RPMI8226 (cell line): ENCODE measurements at places on chromosomes 12 and 14.

GRCh38 chr14:96304956-96305355 is 48.9 kb downstream of the BDKRB1 start:
- DNase-seq = no peak

GRCh38 chr12:109510196-109510595 is 32.8 kb downstream of the UBE3B start:
- DNase-seq = no peak

- no peak for DNase-seq
Measured at GRCh38 chr14:30179381-30180130, 251.9 kb upstream of the PRKD1 start.

DNA sequence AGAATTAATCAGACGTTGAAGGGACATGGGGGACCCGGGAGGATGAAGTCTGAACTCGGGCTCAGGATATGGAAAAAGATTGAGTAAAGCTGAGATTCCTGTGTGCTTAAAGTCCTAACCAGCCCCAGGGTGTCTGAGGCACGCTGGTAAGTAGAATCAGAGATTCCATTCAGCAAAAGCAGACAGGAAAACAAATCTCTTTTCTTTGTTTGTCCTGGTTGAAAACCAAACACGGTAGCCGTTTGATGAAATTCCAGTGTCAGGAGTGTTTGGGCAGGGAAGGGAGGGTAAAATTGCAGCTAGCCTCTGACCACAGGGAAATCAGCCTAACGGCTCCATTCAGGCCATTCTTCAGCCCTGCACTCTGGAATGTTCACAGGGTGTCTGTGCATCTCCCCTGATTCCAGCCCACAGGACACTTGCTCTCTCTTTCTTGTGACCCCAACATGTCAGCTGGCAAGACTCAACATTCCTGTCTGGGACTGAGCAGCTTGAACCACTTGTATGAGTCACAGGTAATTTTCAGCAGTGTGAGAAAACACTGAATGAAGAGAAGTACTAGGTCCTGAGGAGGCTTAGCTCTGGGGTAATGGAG is 31.0 kb downstream of the NINJ2 start:
- no peak for DNase-seq

DNA sequence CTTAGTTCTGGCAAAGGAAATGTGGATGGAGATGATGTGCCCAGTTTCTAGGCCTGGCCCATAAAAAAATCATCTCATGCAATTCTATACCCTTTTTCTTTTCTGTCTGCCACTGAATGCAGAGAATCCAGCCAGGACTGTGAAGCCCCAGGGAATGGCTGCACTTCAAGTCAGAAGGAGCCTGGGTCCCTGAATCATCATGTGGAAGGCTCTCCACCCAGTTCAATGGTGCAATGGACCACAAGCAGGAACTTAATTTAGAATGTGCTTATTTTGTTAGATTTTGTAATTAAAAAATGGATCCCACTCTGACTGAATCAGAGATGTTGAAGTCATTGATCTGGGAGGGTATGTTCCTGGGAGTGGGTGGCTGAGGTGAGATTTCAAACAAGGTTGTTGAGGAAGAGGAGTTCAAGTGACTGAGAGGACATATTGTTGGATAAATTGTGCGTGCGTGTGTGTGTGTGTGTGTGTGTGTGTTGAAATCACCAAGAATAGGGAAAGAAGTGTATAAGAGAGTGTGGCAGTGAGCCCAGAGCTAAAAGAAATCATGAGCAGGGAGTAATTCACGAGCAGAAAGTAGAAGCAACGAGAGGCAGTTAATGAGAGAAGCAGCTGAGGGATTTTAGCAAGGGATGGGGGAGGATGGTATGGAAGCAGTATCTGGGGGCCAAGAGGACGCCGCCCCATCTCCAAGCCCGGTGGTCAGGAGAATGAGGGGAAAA is 125.4 kb downstream of the TMX1 start:
- no peak for DNase-seq

- DNase-seq = no peak
Measured at GRCh38 chr12:50749459-50749882, 14.4 kb upstream of the ATF1 start.
